ENCODE measurements at places on chromosomes 7 and 10. TPM values are rescaled to one million over a fixed set of nuclear protein-coding genes. Genes with fewer than 3 reads are reported as not detected.

- no peak for DNase-seq
Observed at GRCh38 chr10:6763423-6763822, 183.3 kb upstream of the PRKCQ start.

DNA sequence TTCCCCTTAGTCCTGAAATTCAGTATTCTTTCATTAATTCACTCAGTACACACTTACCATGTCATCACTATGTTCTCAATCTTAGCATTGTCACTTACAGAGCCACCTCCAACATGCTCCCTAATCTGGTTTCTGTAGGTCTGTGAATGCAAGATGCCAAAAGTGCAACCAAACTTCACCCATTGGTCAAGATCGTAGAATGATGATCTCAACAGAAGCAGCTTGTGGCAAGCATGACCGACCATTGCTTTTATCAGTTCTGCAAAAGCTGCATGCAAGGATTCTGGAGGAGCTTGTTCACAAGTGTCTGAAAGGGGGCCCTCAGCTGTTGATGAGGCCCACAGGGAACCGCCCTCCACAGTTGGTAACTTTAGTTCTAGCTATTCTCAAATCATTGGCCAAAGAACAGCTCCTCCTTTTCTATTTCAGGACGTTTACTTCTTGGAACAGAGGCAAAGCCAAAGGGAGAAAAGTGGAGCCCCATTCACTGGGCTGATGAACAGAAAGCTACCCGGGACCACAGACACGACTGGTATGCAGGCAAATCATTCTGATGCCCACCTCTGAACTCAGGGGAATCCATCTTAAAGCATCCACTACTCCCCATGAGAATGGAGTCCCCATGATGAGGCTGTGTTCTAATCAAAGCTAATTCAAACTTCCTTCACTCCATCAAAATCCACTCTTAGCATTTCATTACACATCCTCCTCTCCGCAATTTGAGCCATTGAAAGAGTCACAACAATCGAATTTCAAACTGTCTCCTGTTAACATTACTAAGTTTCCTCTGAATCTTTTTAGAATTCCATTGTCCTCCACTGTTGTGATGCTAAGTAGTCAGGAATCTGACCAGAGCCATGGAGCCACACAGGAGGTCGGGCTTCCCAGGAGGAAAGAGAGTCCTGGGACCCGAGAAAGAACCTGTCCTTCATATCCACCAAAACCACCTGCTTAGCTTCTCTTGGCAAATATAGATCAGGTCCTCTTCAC lies 13.9 kb downstream of the GRB10 start:
- no peak for DNase-seq

DNA sequence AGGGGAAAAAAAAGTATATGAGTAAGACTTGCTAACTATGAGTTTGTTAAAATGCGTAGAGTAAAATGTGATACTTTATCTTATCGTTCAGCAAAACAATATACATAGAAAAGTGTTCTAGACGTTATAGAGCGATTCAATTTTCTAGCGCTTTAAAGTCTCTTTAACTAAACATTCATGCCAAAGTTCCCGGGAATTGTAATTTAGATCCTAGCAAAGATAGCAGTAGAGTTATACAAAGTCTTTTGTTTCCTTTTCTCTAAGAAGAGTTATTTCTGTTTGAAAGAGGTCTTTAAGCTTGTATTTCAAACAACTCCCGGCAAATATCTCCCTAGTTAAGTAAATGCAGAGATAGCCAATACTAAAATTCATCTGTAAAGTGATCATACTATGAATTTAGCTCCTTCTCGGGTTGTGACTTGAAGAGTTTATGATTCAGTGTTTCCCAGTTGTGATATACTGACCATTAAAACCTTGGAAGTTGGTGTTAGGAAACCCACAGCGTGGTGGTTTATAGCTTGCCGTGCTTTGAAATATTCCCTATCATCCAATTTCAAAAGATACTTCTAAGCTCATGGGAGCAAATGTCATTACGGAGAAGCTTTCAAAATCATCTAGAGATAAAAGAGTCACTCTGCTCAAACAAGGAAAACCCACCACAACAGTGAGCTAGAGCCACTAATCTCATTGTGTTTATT lies 171.7 kb downstream of the CSTF2T start:
- no peak for DNase-seq

GRCh38 chr10:89171263-89171872 lies 35.7 kb downstream of the CH25H start:
- no peak for DNase-seq

GRCh38 chr7:77950548-77950947 lies 152.0 kb downstream of the PHTF2 start:
- DNase-seq, result no peak

GRCh38 chr7:90931986-90932916 lies 332.0 kb upstream of the FZD1 start:
- DNase-seq, result no peak

DNA sequence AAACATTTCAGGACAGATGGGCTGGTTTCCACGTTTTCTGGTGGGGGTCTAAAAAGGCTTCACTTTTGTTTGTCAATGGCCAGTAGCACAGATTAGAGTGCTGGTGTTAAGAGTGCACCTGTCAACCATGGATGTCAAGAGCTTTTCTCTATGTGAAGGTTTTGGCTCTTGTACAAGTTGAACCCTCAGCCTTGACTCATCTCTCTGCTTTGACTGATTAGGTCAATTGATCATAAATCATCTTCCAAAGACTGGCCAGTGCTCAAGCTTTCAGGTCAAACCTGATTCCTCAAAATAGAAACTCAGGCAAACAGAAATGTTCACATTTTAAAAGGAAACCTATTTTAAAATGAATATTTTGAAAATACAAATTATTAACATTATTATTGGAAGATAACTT lies 59.6 kb upstream of the SP4 start:
- DNase-seq, result no peak

GRM3 gene
- polyA plus RNA-seq, result not detected

DNA sequence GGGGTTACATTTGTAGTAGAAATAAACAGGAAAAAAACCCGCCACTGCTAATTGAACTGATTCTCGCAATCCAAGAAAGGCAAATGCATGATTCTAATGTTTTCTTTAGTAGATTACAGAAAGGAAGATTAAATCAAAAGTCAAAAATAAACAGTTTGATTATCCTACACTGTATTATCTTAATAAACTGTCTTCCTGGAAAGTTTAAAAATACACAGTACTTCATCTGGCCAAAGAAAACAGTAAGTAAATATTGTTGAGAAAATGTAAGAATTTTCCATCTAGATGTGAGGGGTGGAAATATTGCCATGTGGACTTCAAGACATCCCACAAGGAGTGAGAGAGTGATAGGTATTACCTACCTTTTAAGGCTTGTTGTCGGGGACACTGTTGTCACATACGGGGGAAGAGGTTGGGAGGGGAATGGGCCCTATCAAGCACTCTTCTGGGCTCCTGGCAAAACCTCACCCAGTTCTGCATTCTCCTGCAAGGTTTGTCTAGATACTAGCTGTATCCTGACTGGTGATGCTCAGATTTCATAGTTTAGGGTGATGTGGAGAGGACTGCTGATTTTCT lies 17.8 kb downstream of the GRK5 start:
- DNase-seq, result no peak

DNA sequence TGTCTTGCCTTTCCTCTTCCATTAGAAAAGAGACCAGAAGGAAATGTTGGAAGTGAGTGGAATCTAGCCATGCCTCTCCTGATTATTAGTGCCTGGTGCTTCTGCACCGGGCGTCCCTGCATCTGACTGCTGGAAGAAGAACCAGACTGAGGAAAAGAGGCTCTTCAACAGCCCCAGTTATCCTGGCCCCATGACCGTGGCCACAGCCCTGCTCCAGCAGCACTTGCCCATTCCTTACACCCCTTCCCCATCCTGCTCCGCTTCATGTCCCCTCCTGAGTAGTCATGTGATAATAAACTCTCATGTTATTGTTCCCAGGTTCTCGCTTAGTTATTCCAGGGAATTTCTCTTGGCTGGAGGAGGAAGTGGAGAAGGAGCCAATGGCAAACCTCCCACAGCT lies 4.2 kb downstream of the TMEM176A start:
- no peak for DNase-seq

DPP6 gene
- not detected for polyA plus RNA-seq

CDC14C gene
- polyA plus RNA-seq, result not detected

- no peak for DNase-seq
Observed at GRCh38 chr10:22900841-22901601, 26.8 kb upstream of the ARMC3 start.

DNA sequence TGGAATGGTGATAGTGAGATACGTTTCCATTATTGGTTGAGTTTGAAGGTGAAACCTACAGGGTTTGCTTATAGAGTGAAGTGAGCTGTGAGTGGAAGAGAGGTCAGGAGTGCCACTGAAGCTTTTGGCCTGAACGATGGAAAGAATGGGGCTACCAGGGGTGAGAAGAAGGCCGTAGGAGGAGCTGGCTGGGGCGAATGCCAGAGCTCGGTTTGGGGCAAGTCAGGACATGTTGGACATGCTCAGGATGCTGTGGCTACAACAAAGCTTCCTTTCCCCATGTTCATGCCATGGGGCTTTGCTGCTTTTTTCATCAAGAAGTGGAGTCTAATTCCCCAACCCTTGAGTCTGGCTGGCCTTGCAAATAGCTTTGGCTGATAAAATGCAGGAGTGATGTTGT lies 253.7 kb downstream of the GLRX3 start:
- no peak for DNase-seq

Measured in CD4-positive, CD25-positive, alpha-beta regulatory T cell (primary cell).